NCI-H1105 (cell line): ENCODE measurements at places on chromosomes 6 and 20.

DNA sequence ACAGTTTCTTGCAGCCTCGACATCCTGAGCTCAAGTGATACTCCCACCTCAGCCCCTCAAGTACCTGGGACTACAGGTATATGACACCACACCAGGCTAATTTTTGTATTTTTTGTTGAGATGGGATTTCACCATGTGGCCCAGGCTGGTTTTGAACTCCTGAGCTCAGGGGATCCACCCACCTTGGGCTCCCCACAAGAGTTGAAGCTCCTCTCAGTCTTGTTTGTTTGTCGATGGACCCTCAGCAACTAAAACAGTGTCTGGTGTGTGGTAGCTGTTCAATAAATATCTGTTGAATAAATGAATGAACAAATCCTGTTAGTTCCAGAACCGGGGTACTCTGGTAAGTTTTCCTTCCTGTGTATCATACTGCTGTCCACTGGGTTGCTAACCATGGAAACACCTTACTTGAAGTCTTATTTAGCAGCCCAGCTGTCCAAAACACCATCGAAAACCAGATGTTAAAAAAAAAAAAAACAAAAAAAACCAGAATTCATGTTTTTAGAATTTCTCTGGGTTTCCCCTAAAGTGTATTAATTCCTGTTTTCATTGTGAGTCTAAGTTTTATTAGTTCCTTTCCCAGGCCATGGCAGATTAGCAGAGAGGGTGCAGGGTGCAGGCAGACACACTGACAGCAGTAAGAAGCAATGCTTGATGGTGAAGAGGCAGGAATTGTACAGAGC lies 7.8 kb upstream of the EZR start:
- no peak for DNase-seq

- no peak for DNase-seq
These were observed 70.6 kb upstream of the PHACTR1 start for GRCh38 chr6:12645941-12646340.

DNA sequence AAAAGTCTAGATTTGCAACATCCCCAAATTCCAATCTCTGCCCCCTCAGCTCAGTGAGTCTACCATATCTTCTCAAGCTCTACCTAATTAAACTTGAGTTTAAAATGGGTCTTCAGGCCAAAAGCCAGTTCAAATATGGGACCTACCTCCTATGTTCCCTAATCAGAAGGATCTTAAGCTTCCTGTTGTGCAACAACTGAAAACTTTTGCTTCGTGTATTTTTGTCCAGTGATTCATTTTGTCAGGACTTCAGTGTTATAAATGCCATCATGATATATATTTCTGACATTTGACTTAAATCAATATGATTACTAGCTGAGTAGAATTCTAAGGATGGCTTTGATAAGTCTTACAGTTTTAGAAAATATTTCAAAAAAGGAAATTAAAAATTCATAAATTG lies 622.6 kb upstream of the PTCHD4 start:
- DNase-seq: no peak

DNA sequence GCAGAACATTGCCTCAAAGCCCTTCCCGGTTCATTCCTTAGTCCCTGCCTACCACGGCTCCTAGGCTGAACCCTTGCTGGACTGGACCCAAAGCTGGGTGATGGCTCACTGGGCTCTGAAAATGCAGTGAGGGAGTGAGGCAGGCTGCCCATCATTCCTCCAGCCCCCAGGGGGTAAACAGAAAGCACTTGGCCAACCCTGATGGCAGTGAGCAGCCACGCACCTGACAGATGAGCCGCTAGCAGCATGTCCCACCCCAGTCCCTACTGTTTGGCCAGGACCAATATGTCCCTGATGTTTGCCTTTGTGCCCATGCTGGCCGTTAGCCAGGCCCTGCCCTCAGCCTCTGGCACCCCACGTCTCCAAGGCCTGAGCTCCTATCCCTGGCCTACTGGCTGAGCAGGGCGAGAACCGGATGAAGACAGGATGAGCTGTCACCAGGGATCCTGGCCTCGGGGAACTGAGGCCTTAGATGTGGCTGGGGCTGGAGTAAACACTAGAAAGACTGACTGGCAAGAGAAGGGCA lies 19.4 kb upstream of the BAK1 start:
- DNase-seq: no peak

GRCh38 chr20:19181552-19181951 lies 30.9 kb upstream of the SLC24A3 start:
- no peak for DNase-seq

GRCh38 chr6:11120271-11121005 lies 8.9 kb upstream of the ERVFRD-1 start:
- peak; percentile 30 for DNase-seq

GRCh38 chr6:26097268-26097875 lies 10.1 kb downstream of the HFE start:
- DNase-seq: peak; percentile 46

GRCh38 chr6:7424967-7425807 lies 35.6 kb downstream of the RIOK1 start:
- no peak for DNase-seq

DNA sequence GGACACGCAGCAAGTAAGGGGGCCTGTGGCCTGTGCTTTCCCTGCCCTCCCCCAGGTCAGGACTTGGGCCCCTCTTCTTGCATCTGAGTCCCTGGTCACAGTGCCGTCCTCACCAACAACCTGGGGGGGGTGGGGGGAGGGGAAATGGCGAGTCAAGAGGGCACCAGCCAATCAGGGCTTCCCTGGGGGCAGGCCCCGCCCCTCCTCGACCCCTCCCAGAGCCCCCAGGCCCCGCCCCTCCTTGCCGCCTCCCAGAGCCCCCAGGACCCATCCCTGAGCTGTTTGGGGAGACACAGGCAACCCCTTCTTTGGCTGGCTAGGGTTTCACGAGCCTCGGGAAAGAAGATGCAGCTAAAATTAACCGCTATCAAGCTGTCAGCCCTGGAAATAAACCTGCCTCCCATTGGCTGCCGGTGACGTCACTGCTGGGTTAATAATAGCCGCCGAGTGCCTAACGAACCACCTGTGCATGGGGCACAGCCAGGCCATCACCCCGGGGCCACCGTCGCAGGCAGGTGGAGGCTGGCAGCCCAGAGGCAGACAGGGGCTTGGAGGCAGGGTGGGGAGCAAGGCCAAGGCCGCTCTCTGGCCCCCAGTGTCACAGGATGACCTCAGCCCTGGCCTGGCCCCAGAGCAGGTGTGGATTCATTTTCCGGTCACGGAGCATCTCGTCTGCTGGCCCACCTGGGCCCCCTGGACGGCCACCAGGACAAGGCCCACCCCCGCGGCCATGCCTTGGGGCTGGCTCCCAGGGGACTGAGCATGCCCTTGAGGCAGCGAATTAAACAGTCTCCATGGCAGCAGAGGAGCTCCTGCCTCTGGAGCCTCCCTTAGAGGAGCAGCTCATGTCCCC lies 3.2 kb upstream of the EEF1A2 start:
- peak; percentile 80 for DNase-seq

DNA sequence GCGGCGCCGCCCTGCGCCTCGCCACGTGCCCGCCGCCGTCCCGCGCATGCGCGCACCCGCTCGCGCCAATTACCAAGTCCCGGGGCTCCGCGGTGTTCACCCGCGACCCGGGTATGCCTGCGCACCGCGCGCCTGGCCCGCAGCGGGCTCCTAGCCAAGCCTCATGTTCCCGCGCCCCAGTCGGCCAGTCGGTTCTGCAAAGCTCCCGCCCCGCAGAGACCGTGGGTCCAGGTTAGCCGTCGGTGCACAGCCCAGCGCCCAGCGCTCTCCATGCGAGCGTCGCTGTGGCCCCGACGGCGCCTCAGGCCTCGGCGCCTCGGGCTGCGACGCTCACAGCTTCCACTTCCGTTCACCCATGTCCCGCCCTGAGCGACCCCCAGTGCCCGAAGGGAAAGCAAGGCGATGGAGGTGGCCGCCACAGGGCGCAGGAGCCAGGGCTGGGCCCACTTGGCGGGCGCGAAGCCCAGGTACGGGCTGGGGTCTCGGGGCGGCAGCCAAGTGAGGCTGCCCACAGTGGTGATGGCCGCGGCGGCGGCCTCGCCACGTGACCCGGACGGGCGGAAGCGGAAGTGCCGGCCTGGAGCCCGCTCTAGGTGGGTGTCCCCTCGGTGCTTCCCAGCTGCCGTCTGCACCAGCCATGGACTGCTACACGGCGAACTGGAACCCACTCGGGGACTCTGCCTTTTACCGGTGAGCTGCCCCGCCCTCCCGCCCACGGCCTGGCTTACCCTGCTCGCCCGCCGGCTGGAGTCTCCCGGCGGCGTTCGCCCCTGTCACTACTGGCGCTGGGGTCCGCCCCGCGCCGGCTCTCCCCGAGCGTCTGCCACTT lies at the start of the genes PCED1A and VPS16:
Gene PCED1A, minus strand, starts transcription at position 518 of the 829 bp plus-strand sequence. CDS start 743 bp downstream, outside the sequence.
Gene VPS16, plus strand, starts transcription at position 608 of the 829 bp plus-strand sequence. Its CDS starts 30 bp downstream, at position 638.
- peak; percentile 82 for DNase-seq

GRCh38 chr6:72035486-72035885 lies 149.1 kb downstream of the RIMS1 start:
- DNase-seq: no peak

DNA sequence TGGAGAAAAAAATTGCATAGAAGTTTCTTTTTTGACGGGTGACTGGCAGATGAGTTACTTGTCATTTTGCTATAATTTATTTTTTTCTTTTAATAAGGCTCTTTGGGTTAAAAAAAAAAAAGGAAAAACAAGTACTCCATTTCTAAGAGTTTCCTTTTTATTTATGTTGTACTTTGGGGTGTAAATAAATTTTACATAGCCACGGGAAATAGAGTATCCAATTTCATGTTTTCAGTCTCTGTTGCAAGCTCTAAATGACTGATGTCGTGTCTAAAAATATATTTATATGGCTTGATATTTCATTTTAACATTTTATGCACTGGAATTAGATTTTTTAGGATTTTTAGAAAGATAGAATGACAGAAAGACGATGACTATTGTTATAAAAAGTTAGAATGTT lies 3.4 kb downstream of the EYA4 start:
- no peak for DNase-seq

DNA sequence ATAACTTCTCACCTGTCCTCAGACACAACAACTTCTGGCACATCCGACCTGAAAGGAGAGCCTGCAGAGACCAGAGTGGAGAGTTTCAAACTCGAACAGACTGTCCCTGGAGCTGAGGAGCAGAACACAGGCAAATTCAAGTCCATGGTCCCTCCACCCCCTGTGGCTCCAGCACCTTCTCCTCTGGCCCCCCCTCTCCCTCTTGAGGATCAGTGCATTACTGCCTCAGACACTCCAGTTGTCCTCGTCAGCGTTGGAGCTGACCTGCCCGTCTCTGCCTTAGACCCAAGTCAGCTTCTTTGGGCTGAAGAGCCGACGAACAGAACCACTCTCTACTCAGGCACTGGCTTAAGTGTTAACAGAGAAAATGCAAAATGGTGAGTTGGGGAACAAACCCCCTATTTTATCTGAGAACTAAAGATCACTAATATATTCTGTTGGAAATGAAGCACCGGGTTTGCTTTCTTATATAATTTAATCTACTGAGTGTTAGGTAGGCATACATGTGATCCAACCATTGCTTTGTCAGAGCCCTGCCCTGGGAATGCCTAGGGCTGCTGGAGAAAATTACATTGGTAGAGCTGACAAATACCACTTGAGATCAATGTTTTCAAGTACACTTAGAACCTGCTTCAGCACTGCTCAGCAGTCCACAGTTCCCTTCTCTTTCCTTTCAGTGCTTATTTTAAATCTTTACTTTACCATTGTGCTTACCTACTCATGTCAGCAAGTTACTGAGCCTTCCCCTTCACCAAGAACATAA lies 77.5 kb upstream of the LTV1 start:
- no peak for DNase-seq

DNA sequence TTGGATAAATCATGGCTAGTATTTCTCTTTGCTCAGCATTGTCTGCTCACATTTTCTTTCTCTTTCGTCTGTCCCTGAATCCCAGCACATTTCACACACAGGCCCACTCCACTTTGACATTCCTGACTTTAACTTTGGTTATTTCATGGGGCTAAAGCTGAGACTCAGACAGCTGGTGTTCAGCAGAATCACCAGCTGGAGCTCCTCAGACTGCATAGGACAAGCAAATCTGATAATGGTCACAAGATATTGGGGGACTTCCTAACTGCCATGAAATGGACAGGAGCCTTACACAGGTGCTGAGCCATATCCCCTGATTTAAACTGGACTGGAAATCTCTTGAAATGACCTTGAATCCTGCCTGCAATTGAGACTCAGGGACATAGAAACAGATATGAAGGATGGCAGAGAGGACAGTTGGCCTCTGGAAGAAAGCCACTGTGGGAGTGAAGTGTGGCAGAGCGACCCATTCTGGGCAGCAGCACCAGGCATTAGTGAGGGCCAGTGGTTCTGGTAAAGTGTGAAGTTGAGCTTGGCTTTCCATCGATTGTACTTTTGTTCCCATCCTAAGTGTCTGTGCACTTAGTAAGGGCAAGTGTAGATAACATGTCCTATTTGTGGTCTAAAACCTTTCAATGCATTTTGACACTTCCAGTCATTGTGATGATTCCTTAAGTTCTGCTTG lies 10.0 kb upstream of the IFNGR1 start:
- no peak for DNase-seq

- DNase-seq: no peak
These were observed 30.6 kb upstream of the FOXC1 start for GRCh38 chr6:1579096-1579495.

DNA sequence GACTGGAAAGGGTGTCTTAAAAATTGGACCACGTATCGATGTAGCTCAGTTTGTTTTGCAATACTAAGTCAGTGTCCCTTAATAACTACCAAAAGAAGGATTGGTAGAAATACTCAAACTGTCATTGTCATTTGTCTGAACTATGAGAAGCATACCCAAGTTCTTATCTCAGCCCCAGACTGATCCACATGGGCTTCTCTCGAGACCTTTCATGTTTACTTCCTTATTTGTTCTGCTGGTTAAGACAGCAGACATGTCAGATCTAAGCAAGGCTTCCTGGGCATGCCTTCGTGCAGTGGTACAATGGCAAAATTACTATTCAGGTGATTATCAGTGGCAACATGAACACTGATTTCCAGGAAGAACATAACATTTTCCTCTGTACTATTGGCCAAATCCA lies 211.1 kb upstream of the PHACTR1 start:
- no peak for DNase-seq

GRCh38 chr6:15501826-15502445 lies 160.9 kb downstream of the DTNBP1 start:
- no peak for DNase-seq

DNA sequence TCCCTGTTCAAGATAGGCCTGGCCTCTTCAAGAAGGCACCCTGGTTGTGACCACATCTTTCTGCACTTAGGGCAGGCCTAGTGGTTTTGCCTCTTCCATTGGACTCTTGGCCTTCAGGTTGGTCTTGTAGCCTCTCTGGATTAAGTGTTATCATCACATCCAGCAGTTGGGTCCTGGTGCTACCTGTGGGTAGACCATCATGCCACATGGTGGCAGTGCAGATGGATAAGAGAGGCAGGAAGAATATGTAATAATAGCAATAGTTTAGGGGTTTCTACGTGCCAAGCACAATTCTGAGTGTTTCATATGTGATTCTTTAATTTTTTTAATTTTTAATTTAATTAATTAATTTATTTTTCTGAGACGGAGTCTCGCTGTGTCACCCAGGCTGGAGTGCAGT lies 28.5 kb upstream of the SNRPB2 start:
- DNase-seq: no peak
